ENCODE measurements at places on chromosomes 7 and 10.

- DNase-seq, result no peak
Measured at GRCh38 chr7:75931680-75932079, 16.7 kb downstream of the POR start.

DNA sequence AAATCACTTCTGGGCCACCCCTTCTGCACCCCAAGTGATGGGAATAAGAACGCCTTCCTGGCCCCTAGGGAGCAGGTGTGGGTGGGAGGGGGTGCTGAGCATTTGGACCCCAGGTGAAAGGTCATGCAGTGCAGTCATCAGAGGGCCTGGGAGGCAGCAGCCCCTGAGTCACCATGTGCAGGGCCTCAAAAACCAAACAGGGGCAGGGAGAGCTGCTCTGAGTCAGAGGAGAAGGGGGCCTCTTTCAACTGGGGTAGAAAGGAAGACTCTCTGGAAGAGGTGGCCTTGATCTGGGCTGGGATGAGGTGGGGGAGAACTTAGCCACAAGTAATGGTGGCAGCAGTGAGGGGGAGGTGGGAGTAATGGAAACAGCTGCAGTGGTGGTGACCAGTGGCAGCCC lies 164.3 kb downstream of the BUB3 start:
- DNase-seq, result no peak

- DNase-seq, result no peak
Measured at GRCh38 chr7:2570021-2570420, 11.2 kb downstream of the IQCE start.

DNA sequence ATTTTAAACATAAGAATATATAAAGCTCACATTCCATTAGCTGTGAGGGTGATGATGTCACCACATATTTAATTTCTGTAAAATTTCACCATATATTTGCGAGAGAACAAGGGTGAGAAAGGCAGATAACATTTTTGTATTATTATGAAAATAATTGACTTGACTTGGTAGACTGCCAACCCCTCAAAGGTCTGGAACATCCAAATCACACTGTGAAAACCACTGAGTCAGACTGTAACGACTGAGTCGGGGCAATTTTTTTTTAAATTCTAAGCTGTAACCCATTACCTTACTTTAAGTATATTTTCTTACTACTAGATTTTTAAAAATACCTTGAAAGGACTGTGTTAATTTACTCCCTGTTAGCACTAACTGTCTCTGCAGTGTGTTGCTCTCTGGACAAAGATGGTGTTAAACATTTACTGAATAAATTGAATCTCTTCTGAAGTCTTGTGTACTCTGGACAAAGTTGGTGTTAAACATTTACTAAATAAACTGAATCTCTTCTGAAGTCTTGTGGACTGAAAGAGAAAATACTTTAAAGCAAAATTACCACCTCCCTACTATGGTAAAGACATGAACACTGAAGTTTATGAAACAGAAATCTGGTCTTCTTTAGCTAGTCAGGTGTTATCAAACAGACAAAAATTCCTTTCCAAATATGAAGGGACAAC lies 14.1 kb downstream of the PDZD8 start:
- peak; percentile 41 for DNase-seq

DNA sequence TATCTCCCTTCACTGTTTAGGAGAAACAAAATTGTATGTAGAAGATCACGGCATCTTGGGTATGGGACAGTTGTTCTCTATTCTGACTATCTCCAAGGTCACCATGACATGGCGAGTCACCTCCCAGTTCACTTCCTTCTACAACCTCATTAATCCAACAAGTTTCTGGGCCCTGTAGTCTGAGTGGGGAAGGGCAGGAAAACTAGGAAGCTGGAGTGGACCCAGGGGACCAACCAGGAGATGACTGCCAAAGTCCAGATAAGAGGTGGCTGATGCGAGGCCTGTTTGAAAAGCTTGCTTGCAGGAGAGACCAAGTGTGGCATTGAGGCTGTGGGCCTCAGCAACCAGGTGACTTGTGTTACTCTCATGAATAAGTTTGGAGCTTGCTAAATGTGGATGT lies 584.9 kb downstream of the TNS3 start:
- DNase-seq, result no peak

DNA sequence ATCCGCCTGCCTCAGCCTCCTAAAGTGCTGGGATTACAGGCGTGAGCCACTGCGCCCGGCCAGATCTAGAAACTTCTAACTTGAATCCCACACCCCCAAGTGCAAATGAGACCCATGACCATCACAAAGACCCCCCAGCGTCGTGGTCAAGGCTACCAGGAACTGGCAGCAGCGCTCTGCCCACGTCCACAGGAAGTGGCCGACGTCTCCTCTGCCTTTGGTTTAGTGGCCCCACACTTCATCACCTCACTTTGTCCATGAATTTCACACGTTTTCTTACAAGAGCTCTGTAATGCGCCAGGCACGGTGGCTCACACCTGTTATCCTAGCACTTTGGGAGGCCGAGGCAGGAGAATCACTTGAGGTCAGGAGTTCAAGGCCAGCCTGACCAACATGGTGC lies 53.5 kb upstream of the TNRC18 start:
- no peak for DNase-seq

- peak; percentile 61 for DNase-seq
Measured at GRCh38 chr7:105589356-105590077, 8.2 kb upstream of the EFCAB10 start.

- DNase-seq, result no peak
Measured at GRCh38 chr10:71531485-71532446, 135.0 kb downstream of the CDH23 start.

DNA sequence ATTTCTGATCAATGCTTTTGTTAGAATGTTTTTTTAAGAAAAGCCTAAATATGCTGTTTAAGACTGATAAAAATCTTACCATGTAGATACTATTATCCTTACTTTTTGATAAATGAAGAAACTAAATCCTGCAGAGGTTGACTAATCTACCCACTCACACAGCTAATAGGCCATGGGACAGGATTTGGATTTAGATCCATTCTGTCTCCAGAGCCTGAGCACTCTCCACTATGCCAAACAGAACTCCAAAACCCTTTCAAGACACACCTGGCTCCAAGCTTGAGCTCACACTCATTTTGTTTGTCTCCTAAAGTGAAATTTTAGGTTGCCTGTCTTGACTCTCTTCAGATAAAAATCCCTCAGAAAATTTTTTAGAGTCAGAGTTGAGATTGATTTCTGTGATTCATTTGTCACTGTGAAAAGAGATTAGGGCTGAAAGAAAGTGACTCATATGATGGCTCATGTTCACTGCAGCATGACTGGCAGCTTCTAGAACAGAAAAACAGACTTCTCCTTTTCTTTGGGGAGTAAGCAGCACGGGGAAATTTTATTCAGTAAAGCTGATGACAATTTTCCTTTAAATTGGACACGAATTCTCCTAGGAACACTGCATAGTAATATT lies 132.3 kb upstream of the POT1 start:
- DNase-seq, result no peak

DNA sequence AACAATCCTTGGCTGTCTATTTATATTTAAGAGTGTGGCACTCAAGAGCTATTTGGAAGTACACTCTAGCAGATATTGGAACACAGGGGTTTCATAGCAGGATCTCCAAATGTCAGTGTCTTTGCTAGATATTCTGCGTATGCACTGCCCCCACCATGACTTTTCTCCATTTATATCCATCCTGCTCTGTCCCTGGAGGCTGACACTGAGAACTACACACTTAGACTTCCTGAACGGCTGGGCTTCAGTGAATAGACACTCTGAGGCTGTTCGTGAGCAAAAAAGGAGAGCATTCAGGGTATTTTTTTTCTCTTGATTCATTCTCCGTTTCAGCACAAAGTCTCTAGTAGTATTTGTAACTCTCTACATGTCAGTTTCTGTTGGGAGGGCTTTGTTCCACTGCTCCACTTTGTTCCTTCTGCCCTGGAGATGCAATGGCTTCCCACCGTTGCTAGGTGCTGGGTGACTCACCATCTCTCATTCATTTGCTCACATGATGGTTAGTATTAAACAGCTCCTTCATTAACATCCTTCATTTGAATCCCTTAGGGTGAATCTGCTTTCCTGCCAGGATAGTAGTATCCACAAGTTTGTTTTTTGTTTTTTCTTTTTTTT lies 155.9 kb upstream of the SLC13A1 start:
- DNase-seq, result no peak

GRCh38 chr7:134903073-134903790 lies 83.1 kb upstream of the AGBL3 start:
- DNase-seq, result no peak

DNA sequence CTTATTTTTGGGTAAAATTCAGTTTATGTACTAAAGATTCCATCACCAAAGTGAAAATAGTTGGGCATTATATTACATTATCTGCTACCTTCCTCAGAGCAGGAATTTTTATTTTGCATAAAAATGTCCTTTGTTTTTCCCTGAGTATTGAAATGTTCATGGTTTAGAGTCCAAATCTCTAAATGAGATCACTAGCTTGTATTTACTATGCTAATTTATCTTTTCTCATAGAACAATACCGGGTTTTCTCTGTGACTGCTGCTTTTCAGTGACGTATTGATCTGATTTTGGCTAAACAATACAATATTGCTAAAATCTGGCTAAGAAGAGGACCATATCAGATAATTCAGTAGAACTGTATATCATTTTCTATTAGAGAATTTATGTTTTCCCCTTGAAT lies 89.6 kb upstream of the TEX47 start:
- DNase-seq, result no peak

GRCh38 chr7:91927912-91928311 lies 12.8 kb upstream of the AKAP9 start:
- DNase-seq, result no peak

GRCh38 chr7:15874774-15875173 lies 188.3 kb upstream of the MEOX2 start:
- DNase-seq, result no peak

DNA sequence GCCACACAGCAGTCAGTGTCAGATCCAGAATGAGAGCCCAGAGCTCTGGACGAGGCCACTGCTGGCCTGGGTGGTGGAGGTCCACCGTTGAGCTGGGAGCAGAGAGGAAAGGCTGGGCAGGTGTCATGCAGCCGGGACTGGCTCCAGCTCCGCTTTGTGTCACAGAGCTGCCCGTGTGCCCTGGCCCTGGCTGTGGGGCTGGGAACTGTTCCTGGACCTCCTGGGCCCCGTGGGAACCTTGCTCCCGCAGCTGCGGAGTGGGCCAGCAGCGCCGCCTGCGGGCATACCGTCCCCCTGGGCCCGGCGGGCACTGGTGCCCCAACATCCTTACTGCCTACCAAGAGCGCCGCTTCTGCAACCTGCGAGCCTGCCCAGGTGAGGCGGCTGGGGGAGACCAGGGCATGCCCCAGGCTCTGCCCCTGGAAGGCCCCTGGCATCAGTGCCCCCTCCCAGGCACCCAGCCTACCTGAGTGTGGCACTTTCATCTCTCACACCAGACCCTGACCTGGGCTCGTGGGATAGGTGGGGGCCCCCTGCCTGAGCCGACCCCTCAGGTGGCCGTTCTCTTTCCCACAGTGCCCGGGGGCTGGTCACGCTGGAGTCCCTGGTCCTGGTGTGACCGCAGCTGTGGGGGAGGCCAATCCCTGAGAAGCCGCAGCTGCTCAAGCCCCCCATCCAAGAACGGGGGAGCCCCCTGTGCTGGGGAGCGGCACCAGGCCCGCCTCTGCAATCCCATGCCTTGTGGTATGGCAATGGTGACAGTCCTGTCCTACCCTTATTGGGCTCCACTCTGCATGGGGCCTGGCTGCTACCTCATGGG lies 18.8 kb upstream of the ZNF862 start:
- no peak for DNase-seq

DNA sequence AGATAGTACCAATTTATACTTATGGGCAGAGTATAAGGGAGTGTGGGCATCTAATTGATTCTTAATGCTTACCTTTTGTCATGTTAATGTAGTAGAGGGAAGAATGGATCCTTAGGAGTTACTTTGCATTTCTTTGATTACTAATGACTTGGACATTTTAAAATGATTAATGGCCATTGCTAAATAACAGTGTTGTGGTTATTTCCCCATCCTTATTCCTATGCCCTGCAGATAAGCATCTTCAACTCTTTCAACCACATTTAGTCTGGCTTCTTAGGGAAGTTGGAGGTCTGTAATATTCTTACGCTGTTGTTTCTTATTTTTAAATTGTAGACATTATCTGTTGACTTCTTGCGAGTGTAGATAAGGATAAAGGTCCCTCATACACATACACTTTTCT lies 37.2 kb downstream of the KAT6B start:
- DNase-seq, result peak; percentile 8

Data from erythroblast (primary cell).